ENCODE measurements at places on chromosomes 16 and 17.
A peak's percentile ranks its signal among the peaks of the same experiment; 100 is the strongest.

GRCh38 chr16:67114793-67115192 is 5.1 kb downstream of the PHAF1 start:
- no peak for DNase-seq

GRCh38 chr16:11688520-11688886 is 20.2 kb downstream of the SNN start:
- DNase-seq: no peak

GRCh38 chr16:56268799-56269198 is 77.5 kb downstream of the GNAO1 start:
- no peak for DNase-seq

DNA sequence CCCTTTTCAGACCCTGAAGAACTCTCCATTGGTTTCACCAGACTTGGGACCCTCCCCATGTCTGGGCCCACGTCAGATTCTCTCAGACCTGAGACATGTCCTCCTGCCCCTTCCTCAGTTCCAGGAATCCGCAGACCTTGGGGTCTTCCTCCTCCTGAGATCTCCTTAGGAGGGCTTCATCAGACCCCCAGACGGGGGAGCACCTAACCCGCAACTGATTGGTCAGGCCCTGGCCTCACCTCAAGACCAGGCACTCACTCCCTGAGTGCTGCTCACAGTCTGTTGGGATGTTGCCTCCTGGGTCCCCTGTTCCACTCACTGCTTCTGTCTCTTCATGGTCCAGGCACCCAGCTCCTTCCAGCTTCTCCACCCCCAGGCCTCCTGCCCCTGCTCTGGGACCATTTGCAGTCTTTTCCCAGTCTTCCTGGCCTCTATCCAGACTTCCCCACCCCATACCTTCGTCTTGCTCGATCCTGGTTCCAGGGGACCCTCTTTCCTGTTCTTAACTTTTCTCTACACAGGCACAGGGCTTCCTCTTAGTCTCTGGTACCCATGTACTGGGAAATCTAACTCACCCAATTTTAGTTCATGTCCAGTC is 1.2 kb downstream of the GID4 start:
- no peak for DNase-seq

GRCh38 chr17:80323982-80324381 is 63.3 kb downstream of the RNF213 start:
- no peak for DNase-seq

DNA sequence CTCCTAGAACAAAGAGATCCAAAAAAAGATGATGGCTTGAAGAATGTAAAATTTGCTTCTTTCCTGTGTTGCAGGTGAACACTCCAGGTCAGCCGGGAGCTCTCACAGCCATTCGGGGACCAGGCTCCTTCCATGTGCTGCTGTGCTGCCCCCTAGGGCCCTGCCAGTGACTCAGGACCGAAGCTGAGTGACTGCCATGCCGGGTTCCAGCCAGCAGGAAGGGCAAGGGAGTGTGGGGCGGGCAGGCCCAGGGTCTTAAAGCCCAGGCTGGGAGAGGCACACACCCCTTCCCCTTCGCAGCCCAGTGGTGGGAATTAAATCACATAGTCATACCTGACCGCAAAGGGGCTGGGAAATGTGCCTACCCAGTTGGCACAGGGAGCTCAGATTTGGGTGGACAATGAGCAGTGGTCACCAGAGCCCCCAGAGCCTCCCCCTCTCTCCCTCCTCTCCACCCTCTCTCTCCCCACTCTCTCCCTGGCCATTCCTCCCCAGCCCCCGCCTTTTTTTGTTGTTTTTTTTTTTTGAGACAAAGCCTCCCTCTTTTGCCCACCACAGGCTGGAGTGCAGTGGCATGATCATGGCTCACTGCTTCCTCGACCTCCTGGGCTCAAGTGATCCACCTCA is 11.5 kb downstream of the EPOP start:
- DNase-seq: peak; percentile 88

DNA sequence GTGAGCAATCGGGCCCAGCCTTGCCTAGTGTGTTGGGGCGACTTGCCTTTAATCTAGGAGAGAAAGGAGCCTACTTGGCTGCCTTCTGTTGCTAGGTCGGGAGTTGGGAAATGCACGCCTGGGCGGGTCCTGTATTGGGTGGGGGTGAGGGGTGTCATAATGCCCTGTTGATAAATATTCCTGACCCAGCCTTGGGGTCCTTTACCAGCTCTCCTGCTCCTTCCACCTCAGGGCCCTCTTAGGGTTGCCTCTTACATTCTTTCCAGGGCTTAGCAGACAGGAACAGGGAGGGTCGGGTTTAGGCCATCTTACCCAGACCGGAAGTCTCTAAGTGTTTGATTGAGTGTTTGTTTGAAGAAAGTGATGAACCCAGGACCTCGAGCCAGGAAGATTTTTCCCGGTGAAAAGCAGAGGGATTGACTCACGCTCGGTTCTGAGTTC is 112.9 kb downstream of the SEC14L1 start:
- no peak for DNase-seq

DNA sequence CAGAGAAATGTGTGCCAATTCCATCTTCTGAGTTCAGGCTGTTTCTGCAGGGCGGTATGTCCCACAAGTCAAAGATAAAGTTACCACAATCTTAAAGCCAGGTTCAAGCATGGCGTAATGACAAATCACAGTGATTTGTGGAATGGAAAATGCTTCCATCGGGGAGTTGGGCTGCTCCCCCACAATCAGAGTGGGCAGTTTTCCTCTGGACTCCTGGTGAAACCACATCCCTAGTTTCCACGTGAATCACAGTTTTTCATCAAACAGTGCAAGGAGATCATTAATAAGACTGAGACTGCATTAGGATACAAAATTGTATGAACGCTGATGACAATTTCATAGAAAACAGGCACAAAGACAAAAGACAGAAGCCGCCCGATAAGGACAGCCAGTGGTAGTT is 3.6 kb downstream of the LITAF start:
- DNase-seq: no peak

DNA sequence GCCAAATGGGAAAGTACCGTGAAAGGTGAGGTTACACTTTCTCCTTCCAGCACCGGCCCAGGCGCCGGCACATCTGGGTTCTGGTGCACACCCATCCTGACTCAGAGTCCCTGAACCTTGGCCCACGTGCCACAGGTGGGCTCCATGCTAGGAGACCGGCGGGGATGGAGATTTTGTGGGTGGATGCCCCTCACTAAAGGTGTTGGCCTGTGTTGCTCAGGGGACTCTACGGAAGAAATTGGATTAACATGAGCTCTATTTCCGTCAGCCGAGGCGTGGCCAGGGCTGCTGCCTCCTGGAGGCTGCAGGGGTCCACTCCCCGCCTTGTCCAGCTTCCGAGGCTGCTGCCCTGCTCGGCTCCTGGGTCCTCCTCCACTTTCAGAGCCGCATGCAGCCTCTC is 30.8 kb downstream of the FBXO31 start:
- DNase-seq: no peak

DNA sequence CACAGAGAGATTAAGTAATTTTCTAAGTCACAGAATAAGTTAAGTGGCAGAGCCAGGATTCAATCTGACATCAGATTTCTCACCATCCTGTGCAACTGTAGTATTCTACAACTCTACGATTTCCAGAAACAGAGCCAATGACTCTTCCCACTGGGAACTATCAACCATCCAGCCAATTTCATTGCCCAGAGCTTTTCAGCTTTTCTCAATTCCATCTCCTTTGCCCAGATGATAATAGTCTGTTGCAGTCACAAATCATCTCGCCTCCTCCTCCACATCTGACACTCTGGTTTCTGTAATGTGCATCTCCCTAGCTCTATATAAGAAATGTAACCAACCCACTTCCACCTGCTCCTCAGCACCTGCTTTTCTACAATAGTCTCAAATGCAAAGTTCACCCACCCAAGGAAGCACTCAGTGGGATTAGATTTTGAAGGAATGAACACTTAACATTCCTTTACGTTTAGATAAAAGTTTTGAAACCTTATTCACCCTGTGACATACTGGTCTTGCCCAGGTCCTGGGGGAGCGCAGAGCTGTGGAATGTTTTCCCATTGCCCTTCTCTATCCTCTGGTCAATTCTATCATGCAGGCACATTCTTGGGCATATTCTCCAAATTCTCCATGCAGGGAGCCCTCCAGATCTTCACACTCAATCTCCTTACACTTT is 167.8 kb upstream of the ASIC2 start:
- DNase-seq: no peak

DNA sequence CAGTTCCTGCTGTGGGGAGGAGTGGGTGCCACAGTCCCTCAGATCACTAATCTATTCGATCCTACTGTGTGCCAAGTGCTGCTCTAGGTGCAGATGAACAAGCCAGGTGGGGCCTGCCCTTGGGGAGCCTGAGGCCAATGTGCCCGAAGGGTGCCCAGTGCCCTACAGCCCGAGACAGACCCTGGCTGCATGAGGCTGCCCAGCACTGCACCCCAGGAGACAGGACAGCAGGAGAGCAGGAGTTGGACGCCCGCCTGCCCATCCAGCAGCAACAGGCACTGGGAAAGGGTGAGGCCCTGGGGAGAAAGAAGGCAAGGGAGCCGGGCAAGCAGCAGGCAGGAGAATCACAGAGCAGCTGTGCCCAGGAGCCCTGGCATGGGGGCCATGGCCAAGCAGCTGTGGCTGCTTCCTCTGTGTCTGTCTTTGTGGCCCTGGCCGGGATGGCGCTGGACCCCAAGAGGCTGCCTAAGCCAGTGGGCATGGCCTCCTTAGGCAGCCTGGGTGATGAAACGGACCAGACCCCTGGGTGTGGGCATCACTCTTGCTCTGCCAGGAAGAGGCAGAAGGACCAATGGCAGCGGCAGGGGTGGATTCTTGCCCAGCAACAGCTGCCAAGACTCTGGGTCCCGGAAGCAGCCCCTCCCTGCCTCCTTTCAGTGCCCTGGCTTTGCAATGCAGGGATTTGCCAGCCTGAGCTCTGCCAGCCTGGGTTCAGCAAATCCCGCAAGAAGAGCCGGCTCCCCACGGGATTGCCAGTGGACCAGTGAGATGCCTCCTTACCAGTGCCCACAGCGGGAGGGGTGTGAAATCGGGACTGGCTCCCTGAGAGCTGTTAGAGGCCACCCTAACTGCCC is 179.6 kb upstream of the TNRC6C start:
- no peak for DNase-seq

DNA sequence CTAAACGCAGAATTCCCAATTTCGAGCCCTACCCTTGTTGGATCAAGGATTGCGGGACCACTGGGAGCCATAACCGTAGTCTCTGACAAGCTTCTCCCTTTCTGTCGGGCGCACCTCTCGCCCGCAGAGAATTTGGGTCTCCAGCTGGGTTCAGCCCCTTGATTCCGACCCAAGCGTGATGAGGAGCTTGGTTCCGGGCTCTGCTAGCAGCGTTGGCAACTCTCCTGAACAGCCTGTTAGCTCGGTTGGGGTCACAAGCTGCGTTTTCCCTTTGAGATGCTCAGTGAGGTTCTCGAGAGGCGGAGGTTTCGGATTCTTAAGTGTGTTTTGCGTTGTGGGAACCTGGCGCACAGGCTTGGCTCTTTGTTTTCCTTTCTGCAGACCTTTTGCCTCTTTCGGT is 655 bp downstream of the ATXN1L start:
- DNase-seq: peak; percentile 62

GRCh38 chr17:57982452-57983170 is 5.4 kb downstream of the VEZF1 start:
- DNase-seq: no peak

All from Karpas-422 (cell line).